ENCODE measurements at places on chromosomes 7 and 10. TPM values are rescaled to one million over a fixed set of nuclear protein-coding genes. Genes with fewer than 3 reads are reported as not detected.
A peak's percentile ranks its signal among the peaks of the same experiment; 100 is the strongest.

GRCh38 chr7:89914711-89915110 is 239.6 kb upstream of the STEAP1 start:
- no peak for DNase-seq

GRCh38 chr7:131157530-131158243 is 170.0 kb upstream of the MKLN1 start:
- DNase-seq = peak; percentile 72

The ADRA2A gene
- total RNA-seq = 1.5 TPM

GRCh38 chr10:51421853-51422252 is 277.5 kb downstream of the CSTF2T start:
- no peak for DNase-seq

GRCh38 chr7:113912876-113913275 is 5.9 kb downstream of the PPP1R3A start:
- no peak for DNase-seq

DNA sequence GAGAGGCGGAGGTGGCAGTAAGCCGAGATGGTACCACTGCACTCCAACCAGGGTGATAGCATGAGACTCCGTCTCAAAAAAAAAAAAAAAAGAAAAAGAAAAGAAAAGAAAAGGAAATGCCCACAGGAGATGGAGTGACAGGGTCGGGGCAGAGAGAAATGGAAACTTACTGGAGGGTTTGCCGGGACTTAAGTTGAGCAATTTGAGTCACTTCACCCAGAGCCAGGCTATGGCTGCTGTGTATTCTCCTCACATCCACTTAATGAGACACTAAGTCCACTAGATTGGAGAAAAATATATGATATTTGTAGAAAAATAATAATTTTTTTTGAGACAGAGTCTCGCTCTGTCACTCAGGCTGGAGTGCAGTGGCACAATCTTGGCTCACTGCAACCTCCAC is 4.6 kb upstream of the PFKFB3 start:
- DNase-seq = no peak

- no peak for DNase-seq
Measured at GRCh38 chr7:94044806-94045205, 40.7 kb upstream of the BET1 start.

DNA sequence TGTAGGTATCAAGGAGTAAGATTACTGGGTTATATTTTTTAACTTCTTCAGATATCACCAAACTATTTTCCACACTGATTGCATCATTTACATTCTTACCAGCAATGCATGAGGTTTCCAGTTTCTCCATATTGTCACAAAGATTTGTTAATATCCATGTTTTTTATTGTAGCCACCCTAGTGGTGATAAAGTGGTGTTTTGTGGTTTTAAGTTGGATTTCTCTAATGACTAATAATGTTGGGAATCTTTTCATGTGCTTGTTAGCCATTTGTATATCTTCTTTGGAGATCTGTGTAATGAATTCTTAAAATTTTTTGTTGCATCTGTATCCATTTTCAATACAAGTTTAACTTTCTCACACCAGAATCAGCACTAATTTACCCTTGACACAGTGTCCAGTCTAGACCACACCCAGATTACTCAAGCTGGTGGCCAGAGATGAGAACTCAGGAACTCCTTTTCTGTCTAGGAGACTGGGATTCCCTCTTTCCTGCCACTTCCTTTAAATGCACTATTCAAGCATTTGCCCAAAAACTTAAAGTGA is 67.0 kb upstream of the PLXDC2 start:
- no peak for DNase-seq

GRCh38 chr7:119935418-119936025 is 337.5 kb upstream of the KCND2 start:
- no peak for DNase-seq

The LFNG gene
- total RNA-seq = 44.7 TPM

DNA sequence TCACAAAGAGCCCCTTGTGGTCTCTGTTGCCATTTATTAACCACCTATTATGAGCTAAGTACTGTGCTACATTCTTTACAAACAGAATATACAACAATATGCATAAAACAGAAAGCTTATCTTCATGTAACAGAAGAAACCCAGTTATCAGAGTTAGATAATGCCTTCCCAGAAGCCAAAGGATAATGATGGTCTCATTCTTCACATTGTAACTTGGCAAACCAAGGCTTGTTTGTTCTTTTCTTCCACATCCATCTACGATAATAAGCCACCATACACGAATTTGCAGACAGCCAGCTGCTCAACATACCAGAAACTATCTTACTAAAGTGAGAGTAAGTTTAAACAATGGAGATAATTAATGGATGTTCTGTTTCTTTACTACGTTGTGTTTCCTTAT is 127.6 kb downstream of the NEBL start:
- no peak for DNase-seq

- DNase-seq = peak; percentile 67
Measured at GRCh38 chr7:51344406-51345138, 28.0 kb upstream of the COBL start.

- DNase-seq = no peak
Measured at GRCh38 chr7:68324621-68325020, 1273.7 kb upstream of the AUTS2 start.

DNA sequence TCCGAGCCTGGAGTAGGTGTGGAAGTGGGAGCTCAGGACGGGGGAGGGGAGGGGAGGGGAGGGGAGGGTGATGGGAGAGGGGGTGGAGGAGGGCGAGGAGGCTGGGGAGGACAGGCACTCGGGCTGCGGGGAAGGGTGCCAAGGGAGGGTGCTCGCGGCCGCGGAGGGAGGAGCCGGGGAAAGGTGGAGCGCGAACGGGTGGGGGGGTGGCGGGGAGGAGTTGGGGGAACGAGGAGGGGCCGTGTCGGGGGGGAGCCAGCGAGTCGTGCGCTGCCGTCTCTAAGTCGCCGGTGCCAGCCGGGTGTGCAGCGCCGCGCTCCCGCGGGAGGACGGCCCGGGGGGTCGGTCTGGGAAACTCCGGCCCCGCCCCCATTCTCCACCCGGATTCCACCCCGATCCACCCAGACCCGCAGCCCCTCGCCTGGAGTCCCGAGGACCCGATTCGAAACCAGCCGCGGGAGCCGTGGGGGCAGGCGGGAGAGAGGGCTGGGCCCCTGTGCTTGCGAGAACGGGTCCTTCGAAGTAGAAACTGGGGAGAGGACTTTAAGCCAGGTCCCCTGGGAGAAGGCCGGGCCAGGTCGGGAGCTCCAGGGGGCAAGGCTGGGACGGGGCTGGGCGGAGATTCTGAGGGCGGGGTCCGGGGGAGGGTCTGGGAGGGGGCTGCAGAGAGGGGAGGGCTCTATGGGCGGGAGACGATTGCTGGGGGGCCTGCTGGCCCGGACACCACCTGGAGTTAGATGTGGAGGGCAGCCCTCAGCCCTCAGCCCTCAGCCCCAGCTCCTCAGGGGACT is at the start of gene ZNF467:
Gene ZNF467 (minus strand): TSS at position 143 of the 791 bp plus-strand sequence. CDS start 2,556 bp downstream, outside the sequence.
- DNase-seq = peak; percentile 77

GRCh38 chr7:32066441-32066840 is 3.8 kb downstream of the PDE1C start:
- DNase-seq = no peak

DNA sequence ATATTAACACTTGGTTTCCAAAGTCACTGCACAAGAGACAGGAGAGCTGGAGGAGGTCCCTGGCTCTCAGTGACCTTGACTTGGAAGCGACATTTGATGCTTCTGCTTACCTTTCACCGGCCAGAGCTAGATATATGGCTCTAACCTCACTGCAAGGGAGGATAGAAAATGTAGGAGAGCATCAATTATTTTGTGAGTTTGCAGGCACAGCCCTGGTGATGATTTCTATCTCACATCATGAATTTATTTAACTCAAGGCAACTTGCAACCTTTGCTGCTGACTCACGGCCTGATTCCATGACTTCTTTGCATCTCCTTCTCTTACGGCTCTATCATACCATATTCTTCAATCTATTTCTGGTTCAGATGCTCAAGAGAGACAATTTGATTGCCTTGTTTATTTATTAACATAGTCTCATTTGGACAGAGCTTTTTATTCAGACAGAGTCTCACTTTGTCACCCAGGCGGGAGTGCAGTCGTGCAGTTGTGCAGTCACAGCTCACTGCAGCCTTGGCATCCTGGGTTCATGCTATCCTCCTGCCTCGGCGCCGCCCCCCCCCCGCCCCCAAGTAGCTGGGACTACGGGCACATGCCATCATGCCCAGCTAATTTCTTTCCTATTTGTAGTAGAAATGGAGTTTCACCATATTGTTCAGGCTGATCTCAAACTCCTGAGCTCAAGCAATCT is 196.0 kb downstream of the REEP3 start:
- no peak for DNase-seq

- DNase-seq = no peak
Measured at GRCh38 chr10:61974601-61975390, 73.3 kb downstream of the ARID5B start.

The NAT16 gene
- total RNA-seq = not detected

- DNase-seq = peak; percentile 65
Measured at GRCh38 chr10:85377029-85377806, 989.4 kb downstream of the GRID1 start.

GRCh38 chr7:2509298-2509906 is 10.2 kb upstream of the LFNG start:
- DNase-seq = peak; percentile 78

The LIPK gene
- total RNA-seq = not detected

DNA sequence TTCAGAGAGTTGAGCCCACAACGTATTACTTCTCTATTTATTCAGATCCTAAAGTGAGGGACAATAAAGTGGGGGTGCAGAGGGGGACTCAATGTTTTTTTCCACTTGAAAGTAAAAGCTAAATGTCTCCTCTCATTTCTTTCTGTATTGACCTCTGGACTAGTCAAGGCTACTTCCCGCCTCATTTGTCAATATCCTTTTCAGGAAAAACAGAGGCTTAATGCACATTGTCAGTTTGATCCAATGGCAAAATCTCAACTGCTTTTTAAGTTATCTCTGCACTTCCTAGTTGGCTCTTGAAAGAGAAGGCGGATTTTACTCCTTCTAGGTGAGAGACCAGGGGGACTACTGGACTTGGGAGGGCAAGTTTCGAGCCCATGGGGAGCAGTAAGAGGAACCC is 56.4 kb downstream of the HIPK2 start:
- no peak for DNase-seq

DNA sequence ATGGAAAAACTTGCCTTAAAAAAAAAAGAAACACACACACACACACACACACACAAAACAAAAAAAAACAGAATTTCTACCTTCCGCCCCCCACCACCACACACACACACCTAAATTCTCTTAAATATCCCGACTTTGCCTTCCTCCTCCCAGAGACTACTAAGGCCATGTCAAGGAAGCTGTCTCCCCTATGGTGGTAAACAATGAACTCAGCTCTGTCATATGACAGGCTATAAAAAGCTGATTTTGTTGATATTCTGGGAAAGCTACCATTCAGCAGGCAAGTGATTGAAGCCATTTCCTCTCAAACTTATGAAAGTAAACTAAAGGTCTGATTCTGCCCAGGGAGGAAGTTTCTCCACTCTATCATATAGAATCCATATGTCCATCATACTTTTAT is 471.0 kb downstream of the GFRA1 start:
- DNase-seq = no peak

- peak; percentile 58 for DNase-seq
Measured at GRCh38 chr10:101834341-101834740, 9.3 kb downstream of the KCNIP2 start.

- no peak for DNase-seq
Measured at GRCh38 chr10:60760711-60761210, 17.5 kb upstream of the CDK1 start.

GRCh38 chr10:113991091-113991860 is 52.4 kb upstream of the ADRB1 start:
- DNase-seq = no peak

The AEBP1 gene
- total RNA-seq = 131 TPM

DNA sequence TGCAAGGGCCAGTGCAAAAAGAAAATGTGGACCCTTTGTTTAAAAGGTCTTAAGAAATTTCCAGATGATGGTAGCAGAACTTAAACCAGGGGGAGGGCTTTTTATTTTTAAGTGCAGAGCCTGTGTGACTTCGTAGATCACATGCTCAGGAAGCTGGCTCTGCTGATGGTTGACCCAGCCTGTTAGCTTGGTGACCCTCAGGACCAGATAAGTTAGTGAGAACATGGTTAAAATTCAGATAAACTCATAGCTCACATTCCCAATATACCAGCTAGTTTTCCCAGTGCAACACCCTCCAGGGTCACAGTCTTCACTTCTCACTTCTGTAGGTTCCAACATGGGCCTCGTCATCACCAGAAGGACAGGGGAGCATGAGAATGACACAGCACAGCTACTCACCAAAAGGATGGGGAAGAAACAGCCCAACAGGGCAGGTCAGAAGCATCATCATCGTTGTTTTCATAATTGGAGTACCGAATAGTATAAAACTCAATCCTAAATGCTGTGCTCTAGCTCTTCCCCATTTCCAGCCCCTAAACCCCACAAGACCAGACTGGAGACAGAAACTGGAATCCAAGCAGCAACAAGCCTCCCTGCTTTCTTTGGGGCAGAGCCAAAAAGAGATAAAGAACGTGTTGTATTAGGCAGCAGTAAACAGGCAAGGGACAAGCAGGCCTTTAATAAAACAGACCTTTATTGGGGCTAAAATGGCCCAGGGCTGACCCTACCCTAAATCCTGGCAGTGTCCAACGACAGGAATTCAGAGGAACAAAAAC is 102.2 kb upstream of the ANKRD1 start:
- no peak for DNase-seq

The ASAH2 gene
- 0.92 TPM for total RNA-seq

The MINDY3 gene
- total RNA-seq = 39.8 TPM

GRCh38 chr10:21473135-21473534 is 52.3 kb downstream of the SKIDA1 start:
- no peak for DNase-seq

GRCh38 chr10:94282369-94282768 is 80.4 kb downstream of the NOC3L start:
- DNase-seq = no peak

DNA sequence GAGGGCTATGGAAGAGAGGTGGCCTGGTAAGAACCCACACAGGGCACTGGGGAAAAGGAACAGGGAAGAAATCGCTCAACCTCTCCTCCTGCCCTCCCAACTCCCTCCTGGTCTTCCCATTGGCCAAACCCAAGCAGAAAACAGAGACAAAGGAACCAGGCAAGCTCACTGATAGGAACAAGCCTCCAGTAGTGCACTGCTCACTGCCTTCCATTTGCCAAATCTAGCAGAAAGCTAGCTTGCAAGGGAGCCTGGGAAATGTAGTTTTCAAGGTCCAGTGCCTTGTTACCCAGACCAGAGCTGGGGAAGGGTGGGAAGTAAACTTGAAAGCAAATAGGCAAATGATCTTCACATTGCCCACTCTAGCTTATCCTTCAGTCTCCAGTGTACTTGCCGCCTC is 556.1 kb upstream of the AUTS2 start:
- no peak for DNase-seq
